WTC11 (cell line): ENCODE measurements at places on chromosomes 2 and 18. TPM values are rescaled to one million over a fixed set of nuclear protein-coding genes. Genes with fewer than 3 reads are reported as not detected.

The CABLES1 gene
- total RNA-seq: 15.4 to 18.0 TPM (median 17.0 TPM) in 3 replicates

The SLC40A1 gene
- total RNA-seq: 0.53 to 0.76 TPM (median 0.57 TPM) in 3 replicates

The DSG1 gene
- 0.07 to 0.09 TPM in 2 of 3 replicates, not detected in the other for total RNA-seq

The C2orf80 gene
- total RNA-seq: 0.39 to 0.96 TPM (median 0.87 TPM) in 3 replicates

The PSME4 gene
- total RNA-seq: 70.8 to 91.9 TPM (median 76.4 TPM) in 3 replicates

The GALR1 gene
- total RNA-seq: 0.07 to 0.11 TPM (median 0.07 TPM) in 3 replicates

The IL36RN gene
- not detected in 3 replicates for total RNA-seq

The IL18R1 gene
- total RNA-seq: 0.25 to 0.46 TPM in 2 of 3 replicates, not detected in the other

The SLC5A6 gene
- total RNA-seq: 80.8 to 111 TPM (median 86.4 TPM) in 3 replicates

DNA sequence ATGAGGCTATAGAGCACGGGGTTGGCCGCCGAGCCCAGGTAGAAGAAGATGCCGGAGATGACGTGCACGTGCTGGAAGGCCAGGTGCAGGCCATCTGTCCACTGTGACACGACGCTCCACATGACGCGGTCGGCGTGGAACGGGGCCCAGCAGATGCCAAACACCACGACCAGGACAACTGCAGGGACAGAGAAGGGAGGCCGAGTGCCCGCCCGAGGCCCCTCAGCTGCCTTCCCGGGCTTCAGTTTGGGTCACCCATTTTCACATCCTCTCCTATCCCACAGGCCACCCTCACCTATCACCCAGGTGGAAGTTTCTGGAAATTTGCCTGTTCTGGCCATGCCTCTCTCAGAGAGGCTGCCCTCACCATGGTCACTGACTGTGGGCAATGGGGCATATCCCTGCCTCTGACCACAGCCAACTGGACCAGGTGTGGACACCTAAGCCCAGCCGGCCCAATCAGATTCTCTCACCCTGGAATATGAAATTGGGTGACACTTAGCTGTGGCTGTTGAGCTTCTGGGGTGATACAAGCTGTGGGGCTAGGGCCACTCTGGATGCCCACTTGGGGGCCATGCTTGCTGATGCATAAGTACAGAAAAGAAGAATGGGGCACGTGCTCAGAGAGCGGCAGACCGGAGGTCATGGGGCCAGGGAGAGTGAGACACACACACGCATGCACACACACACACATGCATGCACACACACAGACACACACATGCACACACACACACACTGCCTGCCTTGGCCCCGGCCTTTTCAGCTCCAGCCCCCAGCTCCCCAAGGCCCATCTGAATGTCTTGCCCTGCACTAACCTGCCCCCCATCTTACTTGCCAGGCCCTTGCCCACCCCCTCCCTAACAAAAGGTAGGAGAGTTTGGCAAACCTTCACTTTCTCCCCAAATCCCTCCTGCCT is 4.7 kb downstream of the NMUR1 start:
- peaks cover 25% of the 10 kb centered on the region for H3K27me3 ChIP-seq
- H3K4me1 ChIP-seq: peaks cover 8% of the 10 kb centered on the region

DNA sequence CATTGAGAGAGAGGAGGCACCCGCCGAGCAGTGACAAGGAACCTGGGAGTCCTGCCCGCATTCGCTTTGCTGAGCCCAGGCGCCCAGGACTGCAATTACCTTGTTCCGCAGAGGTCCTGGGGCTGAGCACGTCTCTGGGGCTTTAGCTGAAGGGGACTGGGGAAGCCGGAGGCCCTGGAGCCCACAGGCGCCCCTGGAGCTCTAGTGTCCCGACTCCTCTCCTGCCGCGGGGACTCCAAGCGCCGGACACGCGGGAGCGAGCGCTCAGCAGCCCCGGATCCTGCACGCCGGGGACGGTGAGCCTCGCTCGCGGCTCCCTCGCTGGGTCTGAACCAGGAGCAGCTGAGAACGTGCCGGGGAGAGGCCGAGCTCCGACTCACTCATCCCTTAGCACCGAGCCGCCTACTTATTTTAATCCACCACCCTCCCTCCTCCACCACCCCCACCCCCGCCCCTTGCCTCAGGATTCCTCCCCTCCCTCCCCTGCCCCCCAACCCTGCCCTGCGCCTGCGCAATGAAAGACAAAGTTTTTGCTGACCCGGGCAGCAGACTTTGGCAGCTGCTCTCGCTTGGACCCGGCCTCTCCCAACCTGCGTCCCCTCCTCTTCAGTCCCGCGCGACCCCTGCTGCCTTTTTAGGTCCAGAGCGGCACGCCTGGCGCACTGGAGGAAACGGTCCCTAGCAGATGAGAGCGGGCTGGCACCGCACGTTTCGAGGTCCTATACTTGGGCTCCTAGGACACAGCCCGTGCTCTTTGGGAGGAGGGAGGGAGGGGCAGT is at the start of gene OSR1:
Gene OSR1 (minus strand): TSS at position 382 of the 779 bp plus-strand sequence. CDS start 4,818 bp downstream, outside the sequence.
- DNase-seq: peak; percentile 79
- H3K27me3 ChIP-seq: peaks cover 99% of the 10 kb centered on the region
- H3K4me3 ChIP-seq: peak within 1 kb of the TSS; percentile 69
- peaks cover 55% of the 10 kb centered on the region for H3K4me1 ChIP-seq
- no peaks in the 10 kb centered on the region for H3K36me3 ChIP-seq
- H3K27ac ChIP-seq: no peak within 1 kb of the TSS

- peaks cover 19% of the 10 kb centered on the region for H3K4me1 ChIP-seq
- H3K36me3 ChIP-seq: 0 out of 2 replicates have a peak, but pooled peaks cover 5% of the 10 kb centered on the region
- H3K27ac ChIP-seq: no peak overlapping the region
- no peak for DNase-seq
- no peak overlapping the region for H3K4me3 ChIP-seq
Observed at GRCh38 chr2:60741576-60741975, 14.5 kb upstream of the PAPOLG start.

GRCh38 chr18:57984490-57985115 is 59.4 kb upstream of the NEDD4L start:
- H3K27ac ChIP-seq: no peak overlapping the region
- H3K4me3 ChIP-seq: no peak overlapping the region
- DNase-seq: no peak
- H3K27me3 ChIP-seq: no peaks in the 10 kb centered on the region
- H3K36me3 ChIP-seq: no peaks in the 10 kb centered on the region

DNA sequence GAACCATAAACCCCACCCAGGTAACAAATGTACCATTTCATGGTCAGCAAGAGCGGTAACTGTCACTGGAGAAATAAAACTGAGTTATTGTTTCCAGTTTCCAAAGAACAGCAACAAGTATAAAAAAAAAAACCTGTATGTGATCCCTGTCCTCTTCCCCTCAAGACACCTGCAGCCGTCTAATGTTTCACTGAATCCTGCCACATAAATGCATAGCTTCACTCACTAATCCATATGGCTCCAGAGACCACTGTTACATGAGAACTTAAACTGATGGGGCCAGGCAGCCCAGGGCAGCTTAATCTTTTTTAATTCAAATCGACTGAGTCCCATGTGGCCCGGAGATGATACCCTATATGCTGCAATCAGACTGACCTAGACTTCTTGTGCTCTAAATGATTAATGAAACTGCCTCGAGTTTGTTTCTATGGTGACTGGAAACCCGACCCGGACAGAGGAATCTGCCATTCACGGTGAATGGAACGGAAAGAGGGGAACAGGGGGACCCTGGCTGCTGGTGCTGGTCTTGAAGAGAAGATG is 60.9 kb upstream of the SIX2 start:
- peaks cover 39% of the 10 kb centered on the region for H3K4me1 ChIP-seq
- H3K27me3 ChIP-seq: peaks cover 7% of the 10 kb centered on the region
- DNase-seq: no peak
- H3K4me3 ChIP-seq: no peak overlapping the region
- H3K36me3 ChIP-seq: peaks cover 3% of the 10 kb centered on the region; the same call in 1 of the 2 replicates

- no peaks in the 10 kb centered on the region for H3K27me3 ChIP-seq
- no peak for DNase-seq
- no peak overlapping the region for H3K4me3 ChIP-seq
- H3K36me3 ChIP-seq: no peaks in the 10 kb centered on the region
- H3K27ac ChIP-seq: no peak overlapping the region
Observed at GRCh38 chr18:28164771-28165483, 12.0 kb downstream of the CDH2 start.

DNA sequence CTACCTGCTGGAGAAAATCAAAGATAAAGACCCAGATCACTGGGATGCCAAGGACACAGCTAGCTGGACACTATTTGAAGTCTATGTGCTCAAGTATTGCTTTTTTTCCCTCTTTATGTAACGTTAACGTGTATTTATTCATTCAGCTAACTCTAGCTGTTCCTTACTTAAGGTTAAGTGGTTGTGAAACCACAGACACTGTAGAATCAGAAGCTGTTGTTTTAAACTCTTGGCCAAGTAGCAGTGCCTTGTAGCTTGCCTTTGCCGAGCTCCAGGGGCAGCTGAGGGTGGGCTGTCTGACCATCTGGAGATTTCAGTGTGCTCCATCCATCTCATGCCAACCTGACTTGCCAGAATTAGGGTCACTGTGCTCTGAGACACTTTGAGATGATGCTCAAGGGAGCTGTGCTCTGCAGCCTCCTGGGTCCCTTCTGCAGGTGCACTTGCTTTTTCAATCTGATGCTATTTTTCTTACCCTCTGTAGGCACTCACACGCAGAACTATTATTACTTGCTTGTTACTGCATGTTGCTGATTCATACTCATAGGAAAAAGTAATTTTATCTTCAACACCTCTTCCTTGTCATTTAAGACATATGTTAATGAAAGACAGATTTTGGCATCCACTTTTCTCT is 116.2 kb downstream of the METTL8 start:
- DNase-seq: no peak
- H3K27ac ChIP-seq: peak overlapping the region; percentile 100
- peak overlapping the region; percentile 44 for H3K4me3 ChIP-seq
- no peaks in the 10 kb centered on the region; the same call in 1 of the 2 replicates for H3K27me3 ChIP-seq
- peaks cover 28% of the 10 kb centered on the region for H3K36me3 ChIP-seq

DNA sequence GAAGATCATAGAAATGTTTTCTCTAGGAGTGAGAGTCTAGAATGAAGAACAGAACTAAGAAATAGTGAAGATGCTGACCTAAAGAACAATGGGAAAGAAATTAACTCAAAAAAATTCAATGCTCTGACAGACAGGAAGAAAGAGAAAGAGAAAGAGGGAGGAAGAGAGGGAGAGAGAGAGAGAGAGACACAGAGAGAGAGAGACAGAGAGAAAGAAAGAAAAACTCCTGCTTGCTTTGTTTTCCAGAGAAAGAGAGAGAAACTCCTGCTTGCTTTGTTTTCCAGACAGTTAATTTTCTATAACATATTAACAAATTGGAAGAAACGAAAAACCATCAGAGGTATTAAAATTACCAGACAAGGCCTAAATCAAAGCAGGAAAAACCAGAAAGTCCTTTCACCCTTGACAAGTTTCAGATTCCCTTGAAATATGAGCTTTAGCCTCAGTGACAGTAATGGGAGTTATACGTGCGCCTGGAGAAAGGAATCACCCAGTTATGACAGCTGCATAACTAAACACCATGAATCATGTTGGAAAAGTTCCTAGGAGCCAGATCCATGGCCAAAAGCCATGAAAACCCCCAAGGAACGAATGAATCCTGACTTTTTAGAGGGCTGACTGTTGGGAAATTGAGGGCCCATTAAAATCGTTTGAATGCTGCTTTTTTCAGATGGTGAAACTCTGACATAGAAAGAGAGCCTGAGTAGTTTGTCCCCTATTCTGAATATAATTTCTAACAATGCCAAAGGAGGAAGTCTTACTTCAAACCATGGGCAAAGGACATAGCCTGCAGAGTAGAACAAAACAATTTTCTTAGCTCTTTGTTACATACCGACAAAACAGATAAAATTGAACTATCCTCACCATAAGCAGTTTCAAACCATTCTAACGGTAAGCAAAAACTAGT is 228.6 kb upstream of the CHST9 start:
- no peaks in the 10 kb centered on the region for H3K36me3 ChIP-seq
- no peak overlapping the region for H3K27ac ChIP-seq
- H3K27me3 ChIP-seq: no peaks in the 10 kb centered on the region; the same call in 1 of the 2 replicates
- no peak overlapping the region for H3K4me3 ChIP-seq
- H3K4me1 ChIP-seq: peaks cover 23% of the 10 kb centered on the region

DNA sequence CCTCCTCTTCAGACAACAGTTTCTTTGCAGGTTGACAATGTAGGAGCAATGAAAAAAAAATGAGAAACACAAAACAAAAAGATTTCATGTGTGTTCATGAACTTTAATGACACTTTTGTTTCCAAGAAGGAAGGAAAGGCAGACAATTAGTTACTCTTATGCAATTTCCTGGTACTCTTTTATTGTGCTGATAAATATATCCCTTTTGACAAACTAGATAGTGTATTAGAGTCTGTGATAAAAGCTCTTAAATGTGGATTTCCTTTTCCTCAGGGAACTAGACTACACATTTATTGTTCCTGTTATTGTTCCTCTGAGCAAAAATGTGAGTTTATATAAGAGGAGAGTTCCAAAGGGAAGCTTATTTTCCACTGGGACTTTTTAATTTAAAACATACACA is 188.7 kb upstream of the NRXN1 start:
- H3K4me3 ChIP-seq: no peak overlapping the region
- no peaks in the 10 kb centered on the region for H3K36me3 ChIP-seq
- peaks cover 16% of the 10 kb centered on the region for H3K4me1 ChIP-seq
- no peak for DNase-seq
- H3K27ac ChIP-seq: peak overlapping the region; percentile 25; the same call in 1 of the 2 replicates

DNA sequence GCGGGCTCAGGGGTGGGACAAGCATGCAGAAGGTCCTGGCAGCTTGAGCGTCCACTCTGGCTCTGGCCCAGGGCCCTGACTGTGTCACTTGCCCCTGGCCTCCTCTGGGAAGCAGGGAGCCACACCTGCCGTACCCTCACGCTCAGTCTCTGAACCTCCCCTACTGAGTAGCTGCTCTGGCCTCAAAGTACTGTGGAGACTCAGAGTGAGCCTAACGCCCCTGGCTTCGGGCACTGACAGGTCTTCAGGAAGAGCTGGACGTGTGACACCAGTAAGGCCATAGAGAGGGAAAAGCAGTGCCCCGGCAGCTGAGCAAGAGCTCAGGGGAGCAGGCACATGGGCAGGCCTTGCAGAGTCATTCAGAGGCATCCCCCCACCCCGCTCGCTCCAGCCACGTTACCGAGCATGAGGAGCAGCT is 73.3 kb downstream of the SFXN5 start:
- H3K36me3 ChIP-seq: no peaks in the 10 kb centered on the region
- no peak overlapping the region for H3K4me3 ChIP-seq
- H3K4me1 ChIP-seq: no peaks in the 10 kb centered on the region
- no peak overlapping the region for H3K27ac ChIP-seq

- DNase-seq: no peak
- H3K4me3 ChIP-seq: no peak overlapping the region
- H3K27me3 ChIP-seq: peaks cover under 1% of the 10 kb centered on the region
Observed at GRCh38 chr2:237552908-237553307, 13.5 kb upstream of the PRLH start.

DNA sequence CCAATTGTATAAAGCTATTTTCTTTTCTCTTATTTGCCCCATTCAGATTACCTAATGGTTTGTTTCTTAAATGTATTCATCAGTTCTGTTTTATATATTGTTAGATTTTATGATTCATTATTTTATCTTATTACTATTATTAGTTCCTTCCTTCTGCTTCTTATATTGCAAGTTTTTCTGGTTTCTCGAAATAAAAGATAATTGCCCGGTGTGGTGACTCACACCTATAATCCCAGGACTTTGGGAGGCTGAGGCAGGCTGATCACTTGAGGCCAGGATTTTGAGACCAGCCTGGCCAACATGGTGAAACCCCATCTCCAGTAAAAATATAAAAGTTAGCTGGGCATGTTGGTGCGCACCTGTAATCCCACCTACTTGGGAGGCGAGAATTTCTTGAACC is 37.8 kb downstream of the ANTXR1 start:
- 0 out of 2 replicates have a peak, but pooled peaks cover 1% of the 10 kb centered on the region for H3K36me3 ChIP-seq
- H3K4me3 ChIP-seq: no peak overlapping the region
- no peaks in the 10 kb centered on the region for H3K27me3 ChIP-seq
- no peak overlapping the region for H3K27ac ChIP-seq
- DNase-seq: no peak

GRCh38 chr2:66805016-66805865 is 370.3 kb downstream of the MEIS1 start:
- no peak for DNase-seq
- H3K4me1 ChIP-seq: peaks cover 18% of the 10 kb centered on the region
- H3K27ac ChIP-seq: no peak overlapping the region
